Umbilical cord (tissue), 2 donors: ENCODE measurements at places on chromosomes 5 and 9.

GRCh38 chr5:114367029-114367428 lies 5.2 kb downstream of the KCNN2 start:
- DNase-seq = peak; percentile 35

DNA sequence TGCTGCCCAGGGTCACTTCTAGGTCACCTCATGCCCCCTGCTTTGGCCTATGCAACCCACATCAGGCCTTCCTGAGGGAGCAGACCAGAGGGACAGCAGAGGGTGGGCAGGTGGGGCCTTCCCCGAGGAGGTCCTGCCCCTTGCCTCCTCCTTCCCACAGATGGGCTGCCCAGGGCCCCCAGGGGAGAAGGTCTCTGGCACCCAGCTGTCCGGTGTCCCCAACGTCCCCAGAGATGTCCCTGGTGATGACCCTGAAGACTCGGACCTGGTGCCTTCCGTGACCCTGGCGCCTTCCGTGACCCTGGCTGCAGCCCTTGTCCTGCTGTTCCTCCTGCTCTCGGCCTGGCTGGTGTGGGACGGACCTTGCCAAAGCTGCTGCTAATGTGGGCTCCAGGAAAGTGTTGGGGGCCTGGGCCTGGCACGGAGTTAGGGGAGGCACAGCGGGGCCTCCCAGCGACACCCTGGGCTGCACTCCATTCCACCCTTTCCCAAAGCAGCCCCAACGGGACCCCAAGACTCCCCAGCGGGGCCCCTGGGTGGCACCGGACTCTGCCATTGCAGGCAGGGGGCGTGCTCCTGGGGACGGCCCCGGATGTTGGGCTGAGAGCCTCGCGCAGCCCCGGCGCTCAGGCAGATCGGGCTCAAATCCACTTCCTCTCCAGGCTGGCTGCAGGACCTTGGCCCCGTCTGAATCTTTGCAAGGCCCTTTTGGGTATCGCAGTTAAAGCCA lies 6.8 kb upstream of the SLC2A6 start:
- no peak for DNase-seq

DNA sequence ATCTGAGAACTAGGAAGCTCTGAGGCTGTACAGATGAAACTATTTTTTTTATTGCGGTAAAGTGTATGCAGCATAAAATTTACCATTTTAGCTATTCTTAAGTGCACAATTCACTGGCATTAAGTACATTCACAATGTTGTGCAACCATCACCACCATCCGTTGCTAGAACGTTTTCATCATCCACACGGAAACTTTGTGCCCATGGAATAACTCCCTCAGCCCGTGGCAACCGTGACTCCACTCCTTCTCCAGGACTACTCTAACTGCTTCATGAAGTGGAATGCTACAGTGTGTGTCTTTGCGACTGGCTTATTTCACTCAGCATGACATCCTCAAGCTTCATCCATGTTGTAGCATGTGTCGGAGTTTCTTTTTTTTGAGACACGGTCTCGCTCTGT lies 57.1 kb downstream of the COL23A1 start:
- DNase-seq = no peak

DNA sequence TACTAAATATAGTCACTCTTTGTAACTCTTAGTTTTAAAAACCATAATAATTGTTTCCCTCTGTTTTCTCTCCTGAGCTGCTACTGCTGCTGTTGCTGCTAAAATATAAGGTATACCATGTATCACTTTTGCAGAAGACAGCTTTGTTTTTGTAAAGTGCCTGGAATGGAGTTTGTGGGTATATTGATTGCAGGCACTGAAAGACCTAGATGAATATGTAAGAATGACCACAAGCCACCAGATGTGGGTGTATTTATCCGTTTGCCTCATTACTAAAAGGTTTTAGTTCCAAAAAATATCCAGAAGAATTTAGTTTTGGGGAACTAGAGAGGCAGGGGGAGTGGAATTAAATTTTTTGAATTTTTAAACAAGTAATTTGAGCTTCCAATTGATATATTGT lies 151.1 kb upstream of the CDKN2B start:
- DNase-seq = no peak

DNA sequence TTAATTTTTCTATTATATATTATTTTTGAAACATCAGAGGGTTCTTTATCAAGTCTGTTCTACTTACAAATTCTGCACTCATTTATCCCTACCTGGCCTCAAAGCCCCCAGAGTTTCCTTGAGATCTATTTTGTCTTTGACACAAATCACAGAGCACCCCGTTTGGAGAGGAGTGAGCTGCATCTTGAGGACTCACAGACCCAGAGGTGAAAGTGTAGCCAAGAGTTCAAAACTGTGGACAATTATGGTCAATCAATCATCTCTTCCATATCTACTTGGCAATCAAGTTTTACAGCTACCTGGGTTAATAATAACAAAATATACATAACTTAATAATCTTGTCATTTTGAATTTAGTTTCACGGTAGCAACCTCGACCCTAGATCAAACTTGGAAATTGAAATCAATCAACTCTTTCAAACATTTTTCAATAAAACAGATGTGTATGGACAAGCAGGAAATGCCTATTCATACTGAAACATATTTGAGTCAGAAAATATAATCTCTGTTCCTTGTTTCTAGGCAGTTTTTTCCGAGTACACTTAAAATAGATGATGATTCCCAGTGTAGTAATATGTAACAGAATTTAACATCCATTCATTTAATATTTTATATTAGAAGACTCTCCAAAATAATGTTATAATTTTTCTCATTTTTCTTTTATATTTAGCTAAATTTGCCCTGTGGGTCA lies 13.7 kb upstream of the SYK start:
- DNase-seq = no peak

DNA sequence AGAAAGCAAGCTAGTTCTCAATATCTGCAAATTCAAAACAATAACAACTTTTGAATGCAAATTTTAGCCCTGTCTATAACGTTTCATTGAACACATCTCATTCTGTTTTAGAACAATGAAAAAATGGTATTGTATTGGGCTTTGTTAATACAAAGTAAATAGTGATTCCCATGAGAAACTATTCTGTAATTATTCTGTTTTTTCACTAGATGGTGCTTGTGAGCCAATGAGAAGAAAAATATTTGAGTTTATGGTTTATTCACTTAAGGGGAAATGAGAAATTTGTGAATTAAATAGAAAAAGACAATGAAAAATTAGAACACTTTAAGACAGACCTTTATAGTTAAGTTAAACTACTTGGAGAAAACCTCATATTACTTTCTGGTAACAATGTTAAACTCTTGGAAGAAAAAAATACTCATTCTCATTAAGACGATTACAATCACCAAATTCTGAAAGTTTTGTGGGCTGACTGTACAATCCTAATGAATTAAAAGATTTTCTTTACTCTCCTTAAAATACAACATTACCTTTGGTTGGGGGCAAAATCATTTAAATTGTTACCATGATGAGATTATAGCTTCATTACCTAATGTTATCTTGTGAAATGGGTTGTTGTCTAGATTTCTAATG lies 127.0 kb downstream of the NNT start:
- peak; percentile 32 for DNase-seq

GRCh38 chr5:128213340-128213739 lies 129.8 kb downstream of the SLC12A2 start:
- peak; percentile 75 for DNase-seq

- peak; percentile 25 for DNase-seq
Observed at GRCh38 chr9:112858625-112859147, 32.0 kb downstream of the SLC46A2 start.

- DNase-seq = no peak
Observed at GRCh38 chr5:65734921-65735320, 12.9 kb downstream of the NLN start.

- no peak for DNase-seq
Observed at GRCh38 chr5:82698026-82698425, 379.2 kb downstream of the TMEM167A start.

DNA sequence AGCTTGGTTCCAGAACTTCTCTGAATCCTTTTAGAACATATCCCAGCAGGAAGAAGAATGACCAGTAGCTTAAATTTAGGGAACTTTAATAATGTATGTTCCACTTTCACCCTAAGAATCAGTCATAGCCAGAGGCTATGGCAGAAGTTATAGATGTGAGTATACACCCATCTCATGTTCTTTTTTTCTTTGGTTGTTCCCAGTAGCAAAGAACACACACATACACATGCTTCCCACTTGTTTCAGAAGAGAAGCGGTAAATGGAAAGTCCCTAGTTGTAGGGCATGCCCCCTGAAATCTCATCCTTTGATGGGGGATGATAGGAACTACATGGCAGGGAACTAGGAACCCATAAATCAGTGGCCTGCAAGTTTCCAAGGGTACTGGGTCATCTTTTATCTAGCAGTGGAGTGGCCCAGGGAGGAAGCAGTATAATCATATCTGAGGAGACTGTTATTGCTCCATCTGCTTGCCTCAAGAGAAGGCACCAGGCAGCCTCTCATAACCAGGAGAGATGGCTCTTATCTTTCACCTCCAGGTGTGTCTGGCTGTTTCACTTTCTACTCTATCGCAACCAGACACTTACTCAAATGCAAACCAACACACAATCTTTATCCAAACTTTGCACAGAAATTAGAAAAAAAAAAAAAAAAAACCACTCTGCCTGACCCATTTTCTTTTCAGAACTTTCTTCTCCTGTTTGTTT lies 109.5 kb downstream of the SNCAIP start:
- DNase-seq = no peak

DNA sequence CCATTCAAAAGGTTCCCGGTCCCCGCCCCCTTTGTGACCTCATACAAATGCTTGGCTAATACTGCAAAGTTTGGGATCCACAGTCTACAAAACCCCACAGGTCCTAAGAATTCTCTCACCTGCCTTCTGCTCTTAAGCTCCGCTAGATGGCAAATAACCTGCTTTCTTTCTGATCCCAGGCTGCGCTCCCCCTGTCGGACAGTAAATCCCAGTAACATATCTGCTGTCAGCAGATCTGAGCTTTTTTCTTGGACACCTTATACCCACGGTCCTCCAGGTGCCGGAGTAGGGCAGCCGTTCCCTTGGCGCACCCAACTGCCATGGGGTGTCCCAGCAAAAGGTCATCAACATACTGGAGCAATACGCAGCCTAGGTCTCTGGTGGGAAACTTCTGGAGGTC lies 39.0 kb upstream of the PPP1R26 start:
- no peak for DNase-seq

DNA sequence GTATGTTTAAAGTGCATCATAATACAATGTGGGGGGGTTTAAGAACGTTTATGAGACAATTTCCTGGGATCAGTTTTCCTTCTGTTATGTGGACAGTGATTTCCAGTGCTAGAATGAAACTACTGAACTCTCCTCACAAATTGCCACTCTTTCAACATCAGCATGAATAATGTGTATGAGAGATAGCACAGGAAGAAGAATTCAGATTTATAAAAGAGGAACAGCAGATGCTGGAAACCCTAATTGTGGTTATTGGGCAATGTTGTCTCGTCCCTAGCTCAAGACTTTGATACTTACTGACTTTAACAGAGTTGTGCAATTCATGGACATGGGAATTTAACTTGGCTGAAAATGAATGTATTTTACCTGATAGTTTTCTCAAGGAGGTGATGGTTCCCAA lies 410.8 kb upstream of the MEF2C start:
- peak; percentile 48 for DNase-seq

DNA sequence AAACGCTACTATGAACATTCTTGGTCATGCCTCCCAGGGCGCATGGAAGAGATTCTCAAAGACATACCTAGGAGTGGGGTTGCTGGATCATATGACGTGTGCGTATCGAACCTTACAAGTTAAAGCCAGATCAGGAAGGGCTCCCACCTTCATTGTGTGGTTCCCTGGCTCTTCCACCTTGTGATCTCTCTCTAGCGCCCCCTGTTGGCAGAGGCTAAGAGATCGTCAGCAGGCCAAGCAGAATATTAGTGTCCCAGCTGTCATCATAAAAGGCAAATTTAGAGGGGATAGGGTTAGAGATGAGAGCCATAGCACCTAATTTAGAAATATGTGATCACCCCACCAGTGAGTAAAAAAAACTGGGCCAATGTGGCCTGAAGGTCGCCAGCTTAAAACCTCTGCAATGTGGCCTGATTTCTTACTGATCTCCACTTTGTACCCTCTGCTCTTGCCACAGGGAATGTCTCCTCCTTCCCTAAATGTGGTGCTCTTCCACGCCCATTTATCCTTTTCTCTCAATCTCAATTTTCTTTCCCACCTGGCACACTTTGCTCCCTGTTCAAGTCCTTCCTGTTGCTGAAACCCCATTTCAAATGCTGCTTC lies 91.7 kb upstream of the SHB start:
- no peak for DNase-seq

GRCh38 chr5:140344683-140345423 lies 1.6 kb downstream of the HBEGF start:
- no peak for DNase-seq

DNA sequence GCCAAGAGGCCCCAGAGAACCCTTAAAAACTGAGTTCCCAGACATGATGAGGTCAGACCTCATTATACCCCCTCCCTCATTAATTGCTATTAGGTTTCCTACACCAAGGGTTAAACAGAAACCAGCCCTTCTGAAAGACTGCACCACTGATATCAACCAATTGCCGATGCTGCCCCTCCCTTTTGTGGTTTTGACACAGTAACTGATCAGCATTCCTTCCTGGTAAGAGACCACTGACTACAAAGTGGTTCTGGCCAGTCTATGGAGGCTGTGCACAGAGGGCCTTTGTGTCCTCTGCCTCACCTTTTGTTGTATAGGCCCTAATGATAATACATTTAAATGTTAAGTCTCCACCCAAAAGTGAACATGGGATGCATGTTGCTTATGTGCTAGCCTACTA lies 201.5 kb downstream of the FRMD3 start:
- DNase-seq = no peak

GRCh38 chr5:52177193-52177592 lies 610.5 kb upstream of the ITGA1 start:
- no peak for DNase-seq

GRCh38 chr5:168382421-168382820 lies 91.0 kb downstream of the WWC1 start:
- DNase-seq = no peak

DNA sequence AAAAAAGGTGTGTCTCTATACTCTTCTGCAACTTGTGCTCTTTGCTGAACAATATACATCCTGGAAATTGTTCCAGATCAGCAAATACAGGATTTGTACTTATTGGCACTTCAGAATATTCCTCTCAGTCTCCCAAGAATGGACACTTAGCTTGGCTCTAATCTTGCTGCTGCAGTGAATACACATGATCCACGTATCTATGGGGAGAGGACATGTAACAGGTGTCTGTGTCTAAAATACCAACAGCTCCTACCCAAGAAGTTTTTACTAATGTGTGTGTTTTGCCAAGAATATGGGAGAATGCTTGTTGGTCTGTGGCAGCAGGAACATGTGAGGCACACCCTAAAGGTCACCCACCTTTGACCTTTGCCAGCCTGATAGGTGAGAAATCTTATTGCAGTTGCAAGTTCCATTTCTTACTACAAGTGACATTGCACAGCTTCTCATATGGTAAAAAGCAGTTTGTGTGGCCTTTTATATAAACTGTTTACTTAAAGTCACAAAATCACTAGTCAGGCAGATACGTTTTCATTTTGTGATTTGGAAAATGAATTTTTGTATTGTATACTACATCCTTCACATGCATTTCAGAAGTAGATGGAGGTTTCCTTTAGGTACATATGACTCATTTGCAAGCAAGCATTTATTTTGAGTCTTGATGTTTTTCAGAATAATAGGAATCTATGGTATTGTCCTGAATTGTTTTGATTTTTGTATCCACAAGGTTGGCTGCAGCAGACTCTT lies 35.8 kb downstream of the PHF2 start:
- no peak for DNase-seq
